ENCODE measurements at places on chromosomes 4 and X.
A peak's percentile ranks its signal among the peaks of the same experiment; 100 is the strongest.

GRCh38 chr4:82900066-82900410 lies 497 bp upstream of the THAP9 start:
- peak; percentile 64 for DNase-seq

DNA sequence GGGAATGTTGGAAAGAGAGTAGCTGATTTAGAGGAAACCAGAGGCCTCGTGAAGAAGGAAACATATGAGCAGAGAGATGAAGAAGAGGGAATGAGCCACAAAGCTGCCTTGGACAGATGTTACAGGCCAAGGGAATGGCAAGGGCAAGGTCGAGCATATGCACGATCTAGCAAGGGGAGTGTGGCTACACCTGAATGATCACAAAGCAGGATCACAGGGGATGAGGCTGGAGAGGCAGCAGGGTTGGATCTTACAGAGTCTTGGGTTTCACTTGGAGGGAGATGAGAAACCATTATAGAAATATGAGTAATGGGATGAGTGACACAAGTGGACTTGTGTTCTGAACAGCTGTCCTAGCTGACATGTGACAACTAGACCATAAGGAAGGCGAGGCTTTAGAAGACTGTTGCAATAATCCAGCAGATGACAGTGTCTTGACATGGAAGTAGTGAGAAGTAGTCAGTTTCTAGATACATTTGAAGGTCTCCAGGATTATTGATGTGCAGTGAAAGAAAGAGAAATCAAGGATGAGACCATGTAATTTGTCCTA lies 58.7 kb downstream of the RASGEF1B start:
- no peak for DNase-seq

GRCh38 chr4:45484740-45485139 lies 639.1 kb downstream of the GABRG1 start:
- DNase-seq, result no peak

DNA sequence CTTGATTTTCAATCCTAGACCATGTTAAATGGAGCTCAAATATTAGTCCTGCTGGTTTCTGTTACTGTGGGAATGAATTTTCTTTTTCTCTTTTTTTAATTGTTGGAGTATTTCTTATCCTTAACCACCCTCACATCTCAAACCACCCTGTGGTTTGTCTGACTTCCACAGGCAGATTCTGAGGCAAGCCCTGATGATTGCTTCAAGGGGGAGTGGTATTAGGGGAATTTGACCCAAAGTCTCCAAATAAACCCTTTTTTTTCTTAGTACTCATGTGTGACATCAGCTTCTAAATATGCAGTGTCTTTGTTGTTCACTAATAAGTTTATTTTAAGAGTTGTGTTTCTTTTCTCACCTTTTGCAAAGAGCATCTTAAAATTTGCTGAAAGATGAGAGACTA lies 810.3 kb downstream of the IL1RAPL1 start:
- DNase-seq, result no peak
